CD8-positive, alpha-beta memory T cell (primary cell): ENCODE measurements at places on chromosomes 1 and 21. TPM values are rescaled to one million over a fixed set of nuclear protein-coding genes. Genes with fewer than 3 reads are reported as not detected.
A peak's percentile ranks its signal among the peaks of the same experiment; 100 is the strongest.

DNA sequence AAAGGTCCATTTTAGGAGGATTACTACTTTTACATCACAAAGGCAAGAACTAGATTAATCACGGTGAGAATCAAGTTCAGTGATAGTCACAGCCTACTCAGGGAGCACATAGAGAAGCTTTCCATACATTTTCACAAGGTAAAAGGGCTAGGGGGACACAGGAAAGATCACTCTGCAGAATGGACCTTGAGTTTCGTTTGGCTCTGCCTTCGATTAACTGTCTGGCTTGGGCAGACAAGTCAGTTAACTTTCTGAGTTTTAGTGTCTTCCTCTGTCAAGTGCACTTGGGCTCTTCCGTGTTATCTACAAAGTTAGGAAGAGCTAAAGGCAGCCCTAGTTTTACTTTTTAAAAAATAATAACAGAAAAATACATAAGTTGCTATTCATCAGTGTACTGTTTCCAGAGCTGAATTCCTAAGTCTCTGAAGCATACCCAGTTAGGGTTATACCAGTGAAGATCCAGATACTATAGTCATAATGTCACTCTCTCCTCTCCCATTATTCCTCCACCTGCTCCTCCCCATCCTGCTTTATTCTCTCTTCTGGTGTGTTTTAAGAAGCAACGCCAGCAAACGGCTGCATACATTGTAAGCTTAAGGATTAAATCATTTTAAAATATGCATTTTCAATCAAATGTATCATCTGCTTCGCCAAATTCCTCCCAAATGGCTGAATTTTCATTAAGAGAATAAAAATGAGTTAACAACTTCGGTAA is 1.7 kb downstream of the CEP170 start:
- DNase-seq, result no peak
- H3K36me3 ChIP-seq, result no peaks in the 10 kb centered on the region
- peaks cover 24% of the 10 kb centered on the region for H3K4me1 ChIP-seq

- no peaks in the 10 kb centered on the region for H3K27me3 ChIP-seq
- H3K4me3 ChIP-seq, result no peak overlapping the region
- peak; percentile 37 for DNase-seq
- H3K4me1 ChIP-seq, result peaks cover 70% of the 10 kb centered on the region
- peaks cover 6% of the 10 kb centered on the region for H3K36me3 ChIP-seq
- H3K27ac ChIP-seq, result no peak overlapping the region
Measured at GRCh38 chr1:19439464-19440171, 45.7 kb downstream of the CAPZB start.

- no peaks in the 10 kb centered on the region for H3K36me3 ChIP-seq
- no peaks in the 10 kb centered on the region for H3K4me1 ChIP-seq
- no peak for DNase-seq
- no peak overlapping the region for H3K27ac ChIP-seq
- H3K4me3 ChIP-seq, result no peak overlapping the region
Measured at GRCh38 chr1:115404911-115405310, 66.9 kb upstream of the NGF start.

- no peaks in the 10 kb centered on the region for H3K27me3 ChIP-seq
- peak overlapping the region; percentile 87 for H3K4me3 ChIP-seq
Measured at GRCh38 chr1:228459091-228459993, 27.8 kb upstream of the RNF187 start.

- peaks cover 51% of the 10 kb centered on the region for H3K4me1 ChIP-seq
- H3K4me3 ChIP-seq, result peak overlapping the region; percentile 22
- H3K36me3 ChIP-seq, result peaks cover 64% of the 10 kb centered on the region
- DNase-seq, result peak; percentile 76
- H3K27me3 ChIP-seq, result no peaks in the 10 kb centered on the region
- peak overlapping the region; percentile 78 for H3K27ac ChIP-seq
Measured at GRCh38 chr1:206583707-206584648, 28.3 kb downstream of the EIF2D start.

DNA sequence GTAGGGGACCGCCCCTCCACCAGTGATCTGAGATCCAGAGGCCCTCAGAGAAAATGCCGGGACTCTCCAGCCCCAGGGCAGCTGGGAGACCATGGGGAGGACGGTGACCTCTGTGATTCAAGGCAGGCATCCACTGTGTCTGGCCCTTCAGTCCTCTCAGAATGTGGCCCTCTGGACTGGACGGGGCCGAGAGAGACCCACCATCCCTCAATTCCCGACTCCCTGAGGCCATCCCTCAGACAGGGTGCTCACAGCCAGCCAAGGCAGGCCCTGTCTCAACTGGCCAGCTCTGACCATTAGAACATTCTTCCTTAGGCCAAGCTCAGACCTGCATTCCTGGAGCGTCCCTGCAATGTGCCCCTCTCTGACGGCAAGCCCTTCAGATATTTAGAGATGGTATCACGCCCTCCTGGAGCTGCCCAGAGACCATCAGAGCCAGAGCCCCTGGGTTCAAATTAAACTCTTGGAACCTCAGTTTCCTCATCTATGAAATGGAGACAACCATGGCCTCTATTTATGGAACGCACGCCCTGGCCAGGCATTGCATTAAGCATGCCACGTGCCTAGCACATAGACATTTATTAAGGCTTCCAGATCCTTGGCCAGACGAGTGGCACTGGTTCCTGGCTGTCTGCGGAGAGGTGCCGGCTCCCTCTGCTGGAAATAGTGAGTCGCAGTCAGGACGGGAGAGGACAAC is 9.6 kb upstream of the EPS8L3 start:
- no peaks in the 10 kb centered on the region for H3K27me3 ChIP-seq
- H3K36me3 ChIP-seq, result no peaks in the 10 kb centered on the region

DNA sequence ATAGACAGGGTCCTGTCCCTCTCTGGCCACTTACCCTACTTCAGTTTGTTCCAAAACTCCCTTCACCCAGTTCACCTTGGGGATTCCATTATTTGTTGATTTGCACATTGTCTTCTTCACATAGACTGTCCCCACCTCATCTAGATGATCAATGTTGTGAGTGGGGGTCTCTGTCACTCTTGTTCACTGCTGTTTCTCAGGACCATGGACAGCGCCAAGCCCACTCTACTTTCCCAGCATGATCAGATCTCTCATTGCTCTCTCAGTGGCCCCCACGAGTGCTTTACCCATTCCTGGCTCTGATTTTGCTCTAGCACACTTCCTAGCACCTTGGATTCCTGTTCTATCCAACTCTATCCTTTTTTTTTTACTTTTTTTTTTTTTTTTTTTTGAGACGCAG is 45.4 kb upstream of the IGSF21 start:
- no peaks in the 10 kb centered on the region for H3K4me1 ChIP-seq
- H3K27me3 ChIP-seq, result no peaks in the 10 kb centered on the region
- DNase-seq, result no peak
- no peaks in the 10 kb centered on the region for H3K36me3 ChIP-seq

DNA sequence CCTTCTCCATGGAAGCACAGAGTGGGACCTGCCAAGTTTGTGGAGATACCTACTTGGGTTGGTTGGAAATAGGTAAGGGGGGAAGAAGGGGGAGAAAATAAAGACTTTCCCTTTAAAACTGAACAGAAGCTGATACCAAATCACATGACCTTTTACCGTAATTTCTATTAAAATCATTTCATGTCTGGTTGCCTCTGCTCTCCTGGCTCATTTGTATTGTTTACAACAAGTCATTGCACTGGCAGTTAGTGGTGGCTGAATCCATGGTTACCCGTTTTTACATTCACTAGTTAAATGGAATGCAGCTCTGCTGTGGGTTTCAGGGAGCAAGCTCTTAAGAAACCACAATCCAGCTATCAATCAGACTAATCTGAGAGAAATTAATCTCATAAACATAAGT is 353.7 kb upstream of the ESRRG start:
- H3K27ac ChIP-seq, result no peak overlapping the region
- no peak for DNase-seq
- H3K4me3 ChIP-seq, result no peak overlapping the region
- H3K4me1 ChIP-seq, result no peaks in the 10 kb centered on the region

- no peak for DNase-seq
- H3K27ac ChIP-seq, result no peak overlapping the region
- H3K27me3 ChIP-seq, result no peaks in the 10 kb centered on the region
- no peaks in the 10 kb centered on the region for H3K4me1 ChIP-seq
- no peaks in the 10 kb centered on the region for H3K36me3 ChIP-seq
- no peak overlapping the region for H3K4me3 ChIP-seq
Measured at GRCh38 chr21:14877581-14878228, 187.1 kb downstream of the NRIP1 start.

GRCh38 chr1:18997508-18997907 is 41.0 kb upstream of the IFFO2 start:
- DNase-seq, result no peak
- no peaks in the 10 kb centered on the region for H3K27me3 ChIP-seq
- H3K27ac ChIP-seq, result no peak overlapping the region
- H3K36me3 ChIP-seq, result no peaks in the 10 kb centered on the region
- no peak overlapping the region for H3K4me3 ChIP-seq

- DNase-seq, result no peak
- peaks cover 18% of the 10 kb centered on the region for H3K4me1 ChIP-seq
- H3K4me3 ChIP-seq, result no peak overlapping the region
- no peaks in the 10 kb centered on the region for H3K36me3 ChIP-seq
- no peak overlapping the region for H3K27ac ChIP-seq
Measured at GRCh38 chr1:156627313-156627880, 8.2 kb downstream of the HAPLN2 start.

- H3K27me3 ChIP-seq, result no peaks in the 10 kb centered on the region
- H3K36me3 ChIP-seq, result no peaks in the 10 kb centered on the region
- peak overlapping the region; percentile 52 for H3K4me3 ChIP-seq
- H3K4me1 ChIP-seq, result no peaks in the 10 kb centered on the region
Measured at GRCh38 chr1:146051452-146051851, 29.9 kb upstream of the HJV start.

DNA sequence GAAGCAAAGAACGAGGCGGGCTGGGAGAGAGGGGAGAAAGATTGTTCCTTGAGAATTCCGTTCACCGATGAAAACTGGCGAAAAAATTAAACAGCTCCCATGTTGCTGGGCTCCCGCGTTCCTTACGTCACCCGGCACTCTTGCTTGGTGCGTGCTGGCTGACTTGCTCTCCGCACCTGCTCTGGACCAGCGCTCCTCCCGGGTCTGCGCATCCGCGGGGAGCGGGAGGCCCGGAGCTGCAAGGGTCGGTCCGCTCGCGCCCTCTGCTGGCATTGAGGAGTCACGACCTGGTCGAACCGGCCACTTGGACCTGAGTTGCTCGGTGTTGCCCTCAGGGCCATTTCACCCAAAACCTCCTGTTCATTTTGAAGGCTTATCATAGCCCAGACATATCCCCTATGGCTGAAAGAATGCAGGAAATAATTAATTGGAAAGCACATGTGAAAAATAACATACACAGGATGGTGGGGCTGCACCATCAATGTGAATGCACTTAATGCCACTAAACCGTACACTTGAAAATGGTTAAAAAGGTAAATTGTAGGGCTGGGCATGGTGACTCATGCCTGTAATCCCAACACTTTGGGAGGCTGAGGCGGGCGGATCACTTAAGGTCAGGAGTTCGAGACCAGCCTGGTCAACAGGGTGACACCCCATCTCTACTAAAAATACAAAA is 98.9 kb upstream of the BACE2 start:
- DNase-seq, result no peak
- no peak overlapping the region for H3K27ac ChIP-seq
- no peaks in the 10 kb centered on the region for H3K36me3 ChIP-seq
- no peak overlapping the region for H3K4me3 ChIP-seq
- H3K27me3 ChIP-seq, result no peaks in the 10 kb centered on the region

- no peak overlapping the region for H3K4me3 ChIP-seq
- DNase-seq, result no peak
- H3K27me3 ChIP-seq, result no peaks in the 10 kb centered on the region
- H3K36me3 ChIP-seq, result no peaks in the 10 kb centered on the region
- H3K27ac ChIP-seq, result no peak overlapping the region
- no peaks in the 10 kb centered on the region for H3K4me1 ChIP-seq
Measured at GRCh38 chr1:43573066-43573800, 42.5 kb downstream of the PTPRF start.

DNA sequence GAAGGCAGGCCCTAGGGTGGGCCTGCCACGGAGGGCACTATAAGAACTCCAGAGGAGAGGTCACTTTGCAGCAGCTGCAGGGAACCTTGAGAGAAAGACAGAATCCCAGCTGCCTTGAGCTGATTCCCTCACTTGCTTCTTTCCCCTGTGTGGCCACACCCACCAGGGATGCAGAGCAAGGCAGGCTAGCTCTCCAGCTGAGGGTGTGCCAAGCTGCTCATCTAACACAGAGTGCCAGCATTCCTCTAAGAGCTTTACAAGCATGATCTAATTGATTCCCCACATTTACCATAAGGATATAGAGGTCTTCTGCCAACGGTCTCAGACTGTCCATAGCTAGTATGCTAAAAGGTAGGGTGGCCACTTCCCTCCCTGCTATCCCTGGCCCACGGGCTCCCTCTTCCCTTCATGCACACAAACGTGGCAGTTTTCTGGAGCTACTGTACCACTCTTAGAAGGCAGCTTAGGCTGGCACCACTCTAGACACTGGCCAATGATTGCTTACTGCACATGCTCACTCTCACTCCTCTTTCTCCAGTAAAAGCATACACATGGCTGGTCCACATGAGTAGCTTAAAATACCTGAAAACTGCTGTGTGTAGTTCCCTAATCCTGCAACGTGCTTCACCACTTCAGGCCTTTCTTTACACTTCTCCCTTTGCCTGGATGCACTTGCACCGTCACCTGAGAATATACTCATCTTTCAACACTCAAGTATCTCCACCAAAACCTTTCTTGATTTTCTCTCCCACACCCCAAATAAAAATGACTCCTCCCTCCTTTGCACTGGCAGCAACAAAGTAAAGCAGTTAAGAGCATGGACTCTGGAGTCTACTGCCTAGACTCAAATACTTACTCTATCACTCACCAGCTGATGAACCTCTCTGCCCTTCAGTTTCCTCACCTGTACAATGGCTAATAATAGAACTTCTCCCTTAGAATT is 57.7 kb downstream of the DMAP1 start:
- no peak for DNase-seq
- H3K27me3 ChIP-seq, result no peaks in the 10 kb centered on the region
- H3K4me1 ChIP-seq, result peaks cover 10% of the 10 kb centered on the region
- no peaks in the 10 kb centered on the region for H3K36me3 ChIP-seq
- H3K27ac ChIP-seq, result no peak overlapping the region
- no peak overlapping the region for H3K4me3 ChIP-seq

DNA sequence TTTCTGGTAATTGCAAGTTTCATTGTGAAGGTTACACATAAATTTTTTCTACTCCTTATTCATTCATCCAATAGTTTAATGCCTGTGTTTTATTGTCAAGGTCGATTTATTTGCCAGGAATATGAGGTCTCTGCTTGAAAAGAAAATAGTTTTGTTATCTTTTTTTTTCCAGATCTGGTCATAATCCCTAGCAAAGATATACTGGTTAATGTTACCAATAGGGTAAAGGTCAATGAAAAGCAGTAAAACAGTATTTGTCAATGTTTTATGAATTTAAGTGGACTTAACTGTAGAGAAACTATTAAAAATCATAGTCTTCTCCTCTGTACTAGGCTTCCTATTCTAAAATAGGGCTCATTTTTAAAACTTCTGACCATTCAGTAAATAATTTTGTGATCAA is 8.1 kb upstream of the FMO3 start:
- H3K4me1 ChIP-seq, result no peaks in the 10 kb centered on the region
- H3K4me3 ChIP-seq, result no peak overlapping the region
- H3K36me3 ChIP-seq, result no peaks in the 10 kb centered on the region
- H3K27ac ChIP-seq, result no peak overlapping the region
- no peak for DNase-seq
- no peaks in the 10 kb centered on the region for H3K27me3 ChIP-seq

CYP4X1 gene
- total RNA-seq, result not detected

RFX5 gene
- total RNA-seq, result 77.2 TPM

KISS1 gene
- total RNA-seq, result not detected

SPAG17 gene
- not detected for total RNA-seq

CYP4A11 gene
- total RNA-seq, result not detected
